ENCODE measurements at places on chromosomes 5 and 9.

- no peak for DNase-seq
Observed at GRCh38 chr5:141778683-141779082, 96.7 kb upstream of the ARAP3 start.

DNA sequence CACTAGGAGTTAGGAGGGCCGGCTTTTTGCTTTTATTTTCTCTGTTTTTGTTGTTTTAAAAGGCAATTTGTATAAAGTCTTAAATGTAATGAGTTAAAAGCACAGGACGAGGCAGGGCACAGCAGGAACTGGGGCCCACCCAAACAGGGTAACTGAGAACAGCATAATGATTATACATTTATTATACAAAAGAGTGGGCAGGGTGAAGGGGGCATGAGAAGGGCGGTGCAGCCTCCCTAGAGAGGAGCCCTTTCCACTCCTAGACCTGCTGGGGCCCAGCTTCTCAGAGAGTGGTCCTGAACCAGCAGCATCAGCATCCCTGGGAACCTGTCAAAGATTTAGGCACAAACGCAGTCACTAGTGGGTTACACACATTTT lies 438.0 kb downstream of the AGTPBP1 start:
- no peak for DNase-seq

DNA sequence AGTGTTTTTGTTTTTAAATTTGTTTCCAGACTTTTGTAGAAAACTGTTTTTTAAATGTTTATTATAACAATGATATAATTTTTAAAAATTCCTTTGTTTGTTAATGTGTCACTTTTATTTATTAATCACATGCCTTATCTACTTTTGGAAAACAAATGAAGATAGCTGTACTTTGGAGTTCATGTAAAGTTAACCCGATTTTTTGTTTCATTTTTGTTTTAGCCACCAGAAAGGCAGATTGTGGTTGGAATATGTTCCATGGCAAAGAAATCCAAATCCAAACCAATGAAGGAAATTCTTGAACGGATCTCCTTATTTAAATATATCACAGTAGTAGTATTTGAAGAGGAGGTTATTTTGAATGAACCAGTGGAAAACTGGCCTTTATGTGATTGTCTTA lies 13.1 kb downstream of the PPIP5K2 start:
- DNase-seq: no peak

DNA sequence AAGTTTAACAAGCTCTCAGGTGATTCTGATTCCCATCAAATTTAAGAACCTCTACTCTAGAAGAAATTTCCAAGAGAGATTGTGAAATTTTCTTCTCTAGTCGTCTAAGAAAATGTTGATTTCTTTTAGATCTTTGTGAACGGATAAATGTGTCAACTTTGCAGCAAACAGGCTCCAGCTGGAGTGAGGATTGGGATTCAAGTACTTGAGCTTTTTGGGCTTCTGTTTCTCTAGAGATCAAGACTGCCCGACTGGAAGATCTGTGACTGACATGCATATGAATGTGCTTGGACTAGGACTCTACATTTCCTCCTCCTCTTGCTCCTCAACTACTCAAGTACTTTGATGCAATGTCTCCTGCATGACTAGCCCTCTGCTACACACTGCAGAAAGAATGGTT lies 388.3 kb downstream of the TMEM38B start:
- no peak for DNase-seq

- DNase-seq: no peak
Observed at GRCh38 chr9:82531795-82532194, 531.1 kb downstream of the RASEF start.

GRCh38 chr5:39314591-39314990 lies 49.7 kb downstream of the C9 start:
- no peak for DNase-seq

DNA sequence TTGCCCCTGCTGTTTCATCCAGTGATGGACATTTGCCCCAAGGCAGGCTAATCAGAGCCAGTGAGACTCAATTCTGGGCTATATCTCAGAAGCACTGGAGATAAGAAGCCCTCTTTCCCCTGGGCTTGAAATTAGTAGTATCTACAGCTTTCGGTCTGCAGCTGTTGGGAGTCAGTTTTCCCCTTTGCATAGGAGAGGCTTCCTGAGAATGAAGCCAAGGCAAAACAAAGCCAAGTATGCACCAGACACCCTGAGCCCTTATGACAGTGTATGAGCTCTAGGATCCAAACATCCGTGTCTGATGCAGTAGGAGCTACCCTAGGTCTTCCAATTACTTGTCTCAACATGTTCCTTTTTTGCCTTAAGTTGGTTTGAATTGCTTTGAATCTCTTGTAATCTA lies 79.2 kb upstream of the PANK3 start:
- DNase-seq: no peak

- no peak for DNase-seq
Observed at GRCh38 chr5:160504906-160505305, 83.3 kb downstream of the PTTG1 start.

DNA sequence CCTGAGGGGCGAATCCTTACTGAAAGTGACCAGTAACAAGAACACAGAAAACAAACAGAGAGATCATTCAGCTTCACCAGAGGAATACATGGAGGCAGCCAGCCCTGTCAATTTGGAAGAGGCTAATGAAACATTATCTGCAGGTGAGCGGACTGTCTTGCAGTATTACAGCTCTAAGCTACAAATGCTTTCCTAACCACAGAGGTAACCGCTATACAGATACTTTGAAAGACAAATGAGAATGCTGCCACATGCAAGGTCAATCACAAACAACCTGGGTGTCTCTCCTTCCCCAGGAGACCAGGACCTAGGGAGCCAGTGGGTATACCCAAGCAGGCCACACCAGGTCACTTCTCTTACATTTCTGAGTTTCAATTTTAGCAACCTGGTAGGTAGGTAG lies 30.2 kb downstream of the EFNA5 start:
- no peak for DNase-seq

DNA sequence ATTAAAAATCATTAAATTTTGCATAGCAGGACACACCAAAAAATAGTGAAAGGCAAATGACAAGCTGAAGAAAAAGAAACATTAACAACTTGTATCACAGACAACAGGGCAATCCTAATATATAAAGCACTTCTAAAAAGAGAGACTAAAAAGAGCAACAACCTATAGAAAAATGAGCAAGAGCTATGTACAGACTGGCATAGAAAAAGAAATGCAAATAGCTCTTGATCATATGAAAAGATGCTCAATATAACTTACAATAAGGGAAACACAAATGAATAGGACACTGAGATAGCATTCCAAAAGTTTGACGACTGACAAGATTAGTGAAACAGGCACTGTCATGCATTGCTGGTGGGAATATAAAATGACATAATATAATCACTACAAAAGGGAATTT lies 235.9 kb downstream of the SEC61B start:
- DNase-seq: no peak

DNA sequence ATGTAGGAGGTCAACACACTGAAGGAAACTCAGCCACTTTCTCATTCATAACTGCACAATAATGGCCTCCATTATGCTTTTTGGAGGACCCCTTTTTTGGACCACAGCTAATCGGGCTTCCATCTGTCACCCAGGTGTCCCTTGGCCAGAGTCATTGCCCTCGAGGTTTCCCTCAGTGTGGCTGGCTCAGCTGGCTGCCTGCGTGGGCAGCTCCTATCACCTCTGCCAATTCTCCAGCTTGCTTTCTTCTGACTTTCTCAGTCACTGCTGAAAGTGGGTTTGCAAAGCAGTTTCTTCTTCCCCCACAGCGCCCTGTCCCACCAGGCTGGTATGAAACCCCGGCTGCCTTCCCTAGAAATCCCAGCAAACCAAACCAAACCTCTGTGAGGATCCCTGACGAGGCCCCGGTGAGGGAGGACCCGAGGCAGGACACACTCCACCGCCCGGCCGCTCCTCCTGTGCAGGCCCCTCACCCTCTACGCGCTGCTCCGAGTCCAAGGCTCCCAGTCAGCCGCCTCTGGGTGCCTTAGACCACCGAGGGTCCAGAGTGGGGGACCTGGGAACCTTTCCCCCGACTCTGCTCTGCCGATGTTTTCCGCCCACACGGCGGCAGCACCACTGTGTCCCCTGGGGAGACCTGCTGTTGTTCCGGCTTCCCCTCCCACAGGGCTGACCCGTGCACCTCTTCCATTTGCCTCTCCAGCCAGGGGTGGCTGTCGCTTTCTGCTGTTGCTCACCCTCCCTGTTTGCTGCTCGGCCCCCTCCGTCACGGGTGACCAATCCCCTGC lies 109.5 kb downstream of the TENT4A start:
- no peak for DNase-seq

DNA sequence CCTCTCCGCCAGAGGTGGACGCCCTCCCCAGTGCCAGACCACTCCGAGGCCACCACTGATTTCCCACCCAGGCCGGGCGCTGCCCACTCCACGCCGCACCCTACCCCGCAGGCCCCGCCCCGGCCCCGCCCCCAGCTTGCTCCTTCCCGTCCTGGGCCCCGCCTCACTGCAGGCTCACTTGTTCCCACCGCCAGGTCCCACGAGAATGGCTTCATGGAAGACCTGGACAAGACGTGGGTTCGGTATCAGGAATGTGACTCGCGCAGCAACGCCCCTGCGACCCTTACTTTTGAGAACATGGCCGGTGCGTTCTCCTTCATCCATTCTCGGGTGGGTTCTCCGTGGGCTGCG lies 6.5 kb downstream of the LRRC26 start:
- no peak for DNase-seq

DNA sequence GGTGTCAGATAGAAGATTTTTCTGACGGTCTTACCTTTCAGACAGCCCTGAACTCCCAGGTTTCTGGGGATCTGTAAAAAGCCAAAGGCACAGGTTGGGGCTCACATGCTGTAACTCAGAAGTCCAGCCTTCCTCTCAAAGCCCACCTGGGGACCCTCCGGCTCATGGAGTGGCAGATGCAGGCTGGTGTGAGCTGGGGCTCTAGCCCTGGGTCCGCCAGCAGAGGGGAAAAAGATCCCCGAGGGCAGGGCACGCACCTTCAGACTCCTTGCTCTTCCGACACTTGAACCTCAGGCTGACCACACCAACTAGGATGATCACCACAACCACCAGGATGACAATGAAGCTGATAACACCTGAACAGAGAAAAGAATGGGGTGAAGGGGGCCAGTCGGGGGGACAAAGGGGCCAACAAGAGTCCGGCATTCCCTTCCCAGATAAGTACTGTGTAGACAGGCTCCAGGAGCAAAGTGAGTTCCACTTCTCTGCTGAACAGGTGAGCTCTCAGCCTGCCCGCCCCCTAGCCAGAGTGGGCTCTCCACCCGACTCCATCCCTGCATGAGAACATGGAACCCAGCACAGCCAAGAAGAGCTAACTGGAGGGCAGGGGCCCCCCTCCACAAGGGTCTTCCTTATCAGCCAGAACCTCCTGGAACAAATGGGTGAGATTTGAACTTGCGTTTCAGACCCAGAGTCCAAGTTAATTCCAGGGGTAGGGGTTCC lies 7.8 kb downstream of the ECSCR start:
- no peak for DNase-seq

GRCh38 chr5:62720031-62720441 lies 141.4 kb downstream of the LRRC70 start:
- DNase-seq: no peak

DNA sequence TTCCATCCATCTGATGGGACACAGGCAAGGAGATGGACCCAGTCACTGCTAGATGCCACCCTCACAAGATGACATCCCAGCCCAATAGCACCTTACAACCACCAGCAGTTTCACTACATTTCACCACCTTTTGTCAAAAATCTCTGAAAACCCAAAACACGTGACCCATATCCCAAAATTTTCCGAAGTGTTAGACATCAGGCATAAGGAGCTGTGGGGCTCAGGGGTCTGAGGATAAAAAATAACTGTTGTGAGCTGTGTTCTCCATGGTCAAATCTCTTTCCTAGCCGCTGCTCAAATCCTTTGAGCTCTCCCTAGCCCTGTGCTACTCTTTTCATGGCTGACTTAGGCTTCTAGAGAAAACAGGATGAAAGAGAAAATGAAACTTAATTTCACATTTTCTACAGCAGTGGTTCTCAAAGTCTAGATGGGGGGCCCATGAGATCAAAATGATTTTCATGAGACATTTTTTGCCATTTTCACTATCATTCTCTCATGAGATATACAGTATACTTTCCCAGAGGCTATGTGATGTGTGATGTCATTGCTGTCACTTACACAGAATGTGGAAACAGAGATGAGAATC lies 40.7 kb downstream of the TIMD4 start:
- no peak for DNase-seq

GRCh38 chr5:73093943-73094342 lies 26.4 kb upstream of the TMEM171 start:
- no peak for DNase-seq

DNA sequence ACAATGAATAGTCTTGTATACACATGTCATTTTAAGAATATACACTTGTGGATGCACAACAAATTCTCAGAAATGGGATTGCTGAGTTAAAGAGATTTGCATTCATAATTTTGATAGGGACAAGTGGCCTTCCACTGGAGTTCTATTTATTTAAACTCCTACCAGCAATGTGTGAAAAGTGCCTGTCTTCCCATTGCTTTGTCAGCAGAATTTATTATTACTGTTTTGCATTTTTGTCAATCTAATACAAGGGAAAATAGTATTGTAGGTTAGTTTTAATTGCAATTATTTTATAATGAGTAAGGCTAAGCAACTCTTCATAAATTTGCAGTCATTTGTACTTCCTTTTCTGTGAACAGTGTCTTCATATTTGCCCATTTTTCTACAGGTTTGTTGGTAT lies 55.0 kb downstream of the C9orf57 start:
- no peak for DNase-seq

GRCh38 chr5:144210655-144211054 lies 40.0 kb downstream of the KCTD16 start:
- DNase-seq: no peak

GRCh38 chr5:139446956-139447779 lies 7.8 kb upstream of the DNAJC18 start:
- no peak for DNase-seq

DNA sequence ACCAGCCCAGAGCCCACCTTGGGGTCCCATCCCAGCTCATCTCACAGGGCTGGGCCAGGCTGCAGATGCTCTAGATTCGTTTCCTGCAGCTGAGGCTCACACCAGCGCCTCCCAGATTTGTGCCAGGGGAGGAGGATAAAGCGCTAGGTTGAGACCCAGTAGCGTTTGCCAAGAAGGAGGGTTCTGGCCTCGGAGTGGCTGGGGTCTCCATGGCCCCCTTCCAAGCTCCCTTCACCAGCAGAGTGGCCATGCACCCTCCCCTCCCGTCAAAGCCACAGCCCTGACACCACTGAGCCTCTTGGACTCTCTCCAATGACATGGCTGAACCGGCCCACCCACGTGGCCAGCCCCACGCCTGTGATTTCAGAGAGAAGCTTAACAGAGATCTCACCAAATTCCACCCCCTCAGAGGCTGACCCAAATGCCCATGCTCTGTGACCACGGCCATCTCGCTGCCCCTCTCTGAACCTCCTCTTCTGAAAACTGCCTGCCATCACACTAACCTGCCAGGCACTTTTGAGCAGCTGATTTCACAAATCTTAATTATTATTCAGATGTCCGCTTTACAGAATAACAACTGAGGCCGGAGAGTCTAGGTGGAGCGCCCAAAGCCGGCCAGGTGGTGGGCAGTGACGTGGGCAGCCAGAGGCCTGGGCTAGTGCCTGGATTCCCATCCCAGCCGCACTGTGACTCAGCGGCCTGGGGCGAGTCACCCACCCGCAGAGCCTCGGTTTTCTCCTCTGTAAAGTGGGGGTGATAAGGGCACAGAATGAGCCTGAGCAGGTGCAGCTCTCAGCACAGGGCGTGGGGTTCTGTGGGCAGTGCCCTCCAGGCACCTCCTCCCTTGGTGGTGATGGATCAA lies 155.7 kb downstream of the C9orf50 start:
- DNase-seq: no peak

Data from hippocampal formation (tissue), 2 donors.